Panc1 (cell line): ENCODE measurements at places on chromosomes 5 and 9.

- no peaks in the 10 kb centered on the region for H3K4me1 ChIP-seq
- no peak overlapping the region for H3K27ac ChIP-seq
- H3K27me3 ChIP-seq, result no peaks in the 10 kb centered on the region
- H3K4me3 ChIP-seq, result no peak overlapping the region
Observed at GRCh38 chr9:120474591-120475243, 105.2 kb downstream of the CDK5RAP2 start.

DNA sequence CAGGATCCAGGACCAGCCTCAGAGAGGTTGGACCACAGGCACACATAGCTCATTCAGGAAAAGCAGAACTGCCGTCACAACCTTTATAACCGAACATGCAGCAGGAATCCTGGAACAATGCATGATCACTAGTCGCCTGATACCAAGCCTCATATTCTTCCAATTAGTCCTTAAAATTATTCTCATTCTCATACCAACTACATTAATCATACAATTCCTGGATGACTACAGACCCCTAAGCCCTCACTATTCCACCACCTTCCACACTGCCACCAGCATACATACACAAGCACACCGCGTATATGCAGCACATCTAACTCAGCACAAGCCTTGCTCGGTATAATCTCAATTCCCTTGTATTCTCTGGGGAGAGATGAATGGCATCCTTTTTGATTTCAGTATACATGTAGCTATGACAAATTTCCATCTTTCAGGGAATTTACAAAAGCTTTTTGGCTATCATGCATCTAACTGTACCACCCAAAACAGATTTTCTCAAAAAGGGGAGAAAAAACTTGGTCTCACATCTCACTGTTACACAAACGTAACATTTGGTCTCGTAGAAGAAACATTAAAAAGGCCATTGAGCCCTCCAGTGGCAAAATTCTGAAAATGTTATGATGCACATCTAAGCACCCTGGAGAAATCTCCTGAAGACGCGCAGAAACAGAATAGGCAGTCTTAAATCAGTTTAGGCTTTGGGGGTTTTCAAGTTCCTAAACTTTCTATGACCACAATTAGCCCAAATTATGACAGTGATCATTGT, 46.2 kb downstream of the MCTP1 start:
- H3K4me3 ChIP-seq, result no peak overlapping the region
- no peaks in the 10 kb centered on the region for H3K4me1 ChIP-seq
- H3K27ac ChIP-seq, result no peak overlapping the region

GRCh38 chr9:129887334-129888292, 52.4 kb downstream of the USP20 start:
- no peaks in the 10 kb centered on the region for H3K36me3 ChIP-seq
- DNase-seq, result no peak
- no peaks in the 10 kb centered on the region for H3K27me3 ChIP-seq
- no peak overlapping the region for H3K27ac ChIP-seq
- no peaks in the 10 kb centered on the region for H3K4me1 ChIP-seq
- H3K4me3 ChIP-seq, result no peak overlapping the region

GRCh38 chr9:105911104-105911911, 217.0 kb downstream of the TMEM38B start:
- peaks cover 21% of the 10 kb centered on the region for H3K4me1 ChIP-seq
- H3K27ac ChIP-seq, result peak overlapping the region; percentile 87
- H3K27me3 ChIP-seq, result no peaks in the 10 kb centered on the region
- H3K36me3 ChIP-seq, result no peaks in the 10 kb centered on the region
- H3K4me3 ChIP-seq, result no peak overlapping the region
- DNase-seq, result no peak

DNA sequence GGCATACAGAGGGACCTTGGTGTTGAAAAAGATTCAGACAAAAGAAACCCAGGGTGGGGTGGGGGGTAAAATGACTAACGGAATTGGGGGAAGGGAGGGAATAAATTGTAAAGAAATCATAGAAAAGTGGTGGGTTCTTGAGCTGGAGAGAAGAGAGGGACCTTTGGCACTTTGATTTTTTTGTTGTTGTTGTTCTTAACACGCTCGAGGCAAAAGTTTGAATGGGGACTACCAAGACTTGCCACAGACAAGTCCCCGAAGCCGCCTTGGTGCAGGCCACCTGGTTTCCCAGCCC, 616 bp downstream of the VCAN start:
- H3K4me1 ChIP-seq, result peaks cover 9% of the 10 kb centered on the region
- peaks cover 59% of the 10 kb centered on the region for H3K27me3 ChIP-seq
- peak overlapping the region; percentile 76 for H3K4me3 ChIP-seq
- no peak overlapping the region for H3K27ac ChIP-seq

- no peaks in the 10 kb centered on the region for H3K36me3 ChIP-seq
- no peak for DNase-seq
- no peak overlapping the region for H3K27ac ChIP-seq
- no peaks in the 10 kb centered on the region for H3K27me3 ChIP-seq
- no peak overlapping the region for H3K4me3 ChIP-seq
- no peaks in the 10 kb centered on the region for H3K4me1 ChIP-seq
Observed at GRCh38 chr9:31146485-31147166, 1237.8 kb upstream of the ACO1 start.

DNA sequence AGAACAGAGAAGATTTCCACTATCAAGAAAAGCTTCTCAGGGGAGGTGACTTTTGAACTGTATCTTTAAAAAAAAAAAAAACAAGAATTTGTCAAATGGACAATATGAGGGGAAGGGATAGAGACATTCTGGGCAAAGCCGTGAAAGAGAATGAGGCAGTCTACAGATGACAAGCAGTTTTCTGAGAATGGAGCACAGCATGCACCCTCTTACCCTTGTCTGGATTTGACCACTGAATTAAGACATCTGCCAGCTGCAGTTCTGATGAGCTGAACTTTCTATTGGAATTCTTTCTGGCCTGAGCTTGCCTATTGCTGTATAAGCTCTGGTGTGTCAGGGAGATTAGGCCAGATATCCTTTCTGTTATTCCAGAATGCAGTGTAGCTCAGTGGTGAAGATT, 10.3 kb upstream of the RANBP3L start:
- no peak overlapping the region for H3K27ac ChIP-seq
- no peak overlapping the region for H3K4me3 ChIP-seq
- peaks cover 5% of the 10 kb centered on the region for H3K27me3 ChIP-seq
- no peaks in the 10 kb centered on the region for H3K4me1 ChIP-seq
- no peaks in the 10 kb centered on the region for H3K36me3 ChIP-seq
- no peak for DNase-seq

DNA sequence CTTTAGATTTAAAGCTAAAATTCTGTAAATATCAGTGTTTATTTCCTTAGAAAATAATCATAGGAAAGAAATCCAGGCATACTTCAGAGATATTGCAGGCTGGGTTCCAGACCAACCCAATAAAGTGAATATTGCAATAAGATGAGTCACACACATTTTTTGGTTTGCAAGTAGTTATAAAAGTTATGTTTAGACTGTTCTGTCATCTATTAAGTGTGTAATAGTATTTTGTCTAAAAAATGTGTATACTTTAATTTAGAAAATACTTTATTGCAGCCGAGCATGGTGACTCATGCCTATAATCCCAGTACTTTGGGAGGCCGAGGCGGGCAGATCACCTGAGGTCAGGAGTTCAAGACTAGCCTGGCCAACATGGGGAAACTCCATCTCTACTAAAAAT, 6.9 kb upstream of the RIC1 start:
- H3K4me3 ChIP-seq, result no peak overlapping the region
- H3K36me3 ChIP-seq, result no peaks in the 10 kb centered on the region
- no peaks in the 10 kb centered on the region for H3K27me3 ChIP-seq
- H3K4me1 ChIP-seq, result no peaks in the 10 kb centered on the region; the same call in 1 of the 2 replicates
- DNase-seq, result no peak
- no peak overlapping the region for H3K27ac ChIP-seq

- no peak overlapping the region for H3K4me3 ChIP-seq
- DNase-seq, result no peak
- no peaks in the 10 kb centered on the region for H3K4me1 ChIP-seq
- H3K36me3 ChIP-seq, result no peaks in the 10 kb centered on the region
- H3K27me3 ChIP-seq, result no peaks in the 10 kb centered on the region
- no peak overlapping the region for H3K27ac ChIP-seq
Observed at GRCh38 chr5:103918668-103919367, 356.2 kb upstream of the NUDT12 start.

- no peak overlapping the region for H3K4me3 ChIP-seq
- H3K4me1 ChIP-seq, result peaks cover 7% of the 10 kb centered on the region; the same call in 1 of the 2 replicates
- H3K27ac ChIP-seq, result no peak overlapping the region
- no peaks in the 10 kb centered on the region for H3K36me3 ChIP-seq
- no peaks in the 10 kb centered on the region for H3K27me3 ChIP-seq
Observed at GRCh38 chr5:76742583-76742982, 26.7 kb downstream of the F2R start.

- H3K36me3 ChIP-seq, result no peaks in the 10 kb centered on the region
- H3K4me3 ChIP-seq, result no peak overlapping the region
- peaks cover 6% of the 10 kb centered on the region; the same call in 1 of the 2 replicates for H3K4me1 ChIP-seq
- DNase-seq, result no peak
Observed at GRCh38 chr5:147450606-147451005, 59.3 kb downstream of the DPYSL3 start.

DNA sequence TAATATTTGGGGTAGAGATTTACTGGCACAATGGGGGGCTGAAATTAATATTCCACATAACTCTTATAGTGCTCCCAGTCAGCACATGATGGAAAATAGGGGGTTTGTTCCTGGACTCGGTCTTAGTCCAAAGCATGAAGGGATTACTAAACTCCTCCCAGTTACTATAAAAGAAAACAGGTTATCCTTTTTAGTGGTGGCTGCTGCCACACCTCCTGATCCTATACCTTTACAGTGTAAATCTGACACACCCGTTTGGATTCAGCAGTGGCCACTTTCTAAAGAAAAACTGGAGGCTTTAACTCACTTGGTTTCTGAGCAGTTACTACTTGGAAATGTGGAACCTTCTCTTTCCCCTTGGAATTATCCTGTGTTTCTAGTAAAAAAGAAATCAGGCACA, 572.9 kb upstream of the PTGER4 start:
- DNase-seq, result no peak
- H3K36me3 ChIP-seq, result no peaks in the 10 kb centered on the region
- no peaks in the 10 kb centered on the region for H3K27me3 ChIP-seq
- H3K4me3 ChIP-seq, result no peak overlapping the region
- no peaks in the 10 kb centered on the region for H3K4me1 ChIP-seq

- H3K4me3 ChIP-seq, result no peak overlapping the region
- DNase-seq, result no peak
- no peaks in the 10 kb centered on the region for H3K36me3 ChIP-seq
- H3K4me1 ChIP-seq, result peaks cover 17% of the 10 kb centered on the region
Observed at GRCh38 chr5:170169996-170170395, 62.8 kb upstream of the C5orf58 start.
